Omental fat pad (tissue), 4 donors: ENCODE measurements at places on chromosomes 13 and 19.

- no peak for DNase-seq
Measured at GRCh38 chr13:62510906-62511655, 1095.4 kb upstream of the PCDH20 start.

- no peak for DNase-seq
Measured at GRCh38 chr19:16024266-16025107, 51.8 kb upstream of the TPM4 start.

GRCh38 chr13:90246687-90247345, 1100.7 kb upstream of the MIR17HG start:
- no peak for DNase-seq

DNA sequence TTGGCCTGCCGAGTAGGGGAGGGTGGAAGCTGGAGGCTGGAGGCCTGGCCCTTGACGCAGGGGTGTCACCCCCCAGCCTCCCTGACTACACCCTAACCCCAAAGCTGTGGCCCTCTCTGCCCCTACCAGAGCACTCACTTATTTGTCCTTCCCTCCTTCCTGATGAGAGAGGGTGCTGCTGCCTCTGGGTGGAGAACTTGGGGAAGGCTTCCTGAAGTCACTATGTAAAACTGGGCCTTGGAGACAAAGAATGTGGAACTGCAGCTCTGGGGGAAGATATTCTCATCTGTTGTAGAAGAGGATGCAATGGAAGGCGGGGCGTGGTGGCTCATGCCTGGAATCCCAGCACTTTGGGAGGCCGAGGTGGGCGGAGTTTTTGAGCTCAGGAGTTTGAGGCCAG, 485.2 kb downstream of the ZNF536 start:
- no peak for DNase-seq

DNA sequence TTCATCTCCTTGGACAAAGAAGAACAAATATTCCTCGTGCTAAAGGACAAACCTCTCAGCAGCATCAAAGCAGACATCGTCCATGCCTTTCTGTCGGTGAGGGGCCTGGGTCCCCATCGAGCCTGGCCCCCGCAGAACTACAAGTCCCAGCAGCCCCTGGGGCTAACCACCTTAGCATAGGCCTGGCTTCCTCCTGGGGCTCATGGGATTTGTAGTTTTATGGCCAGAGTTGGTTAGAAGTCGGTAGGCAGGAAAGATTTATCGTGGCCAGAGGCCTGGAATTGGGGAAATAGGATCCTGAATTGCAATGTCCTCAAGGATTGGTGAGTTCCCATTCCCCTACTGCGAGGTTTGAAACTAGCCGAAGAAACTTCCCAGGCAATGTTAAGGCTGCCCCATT, 19.6 kb downstream of the TMEM150B start:
- no peak for DNase-seq

DNA sequence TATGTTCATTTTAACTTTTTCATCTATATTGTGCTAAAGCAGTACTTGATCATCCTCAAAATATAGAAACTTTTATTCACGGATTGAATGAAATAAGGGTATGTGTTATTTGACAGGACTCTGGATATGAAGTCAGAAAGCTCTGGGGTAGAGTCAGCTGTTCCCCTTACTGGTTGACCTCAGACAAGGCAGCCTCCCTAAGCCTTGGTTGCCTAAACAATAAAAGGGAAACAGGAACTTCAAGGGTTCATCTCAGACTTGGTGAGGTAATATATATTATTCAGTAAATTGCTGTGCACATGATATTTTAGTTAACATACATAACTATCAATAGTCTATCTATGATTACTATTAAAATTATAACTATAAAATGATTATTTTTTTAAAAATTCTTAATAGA, 13.6 kb downstream of the POLR1D start:
- DNase-seq: no peak

DNA sequence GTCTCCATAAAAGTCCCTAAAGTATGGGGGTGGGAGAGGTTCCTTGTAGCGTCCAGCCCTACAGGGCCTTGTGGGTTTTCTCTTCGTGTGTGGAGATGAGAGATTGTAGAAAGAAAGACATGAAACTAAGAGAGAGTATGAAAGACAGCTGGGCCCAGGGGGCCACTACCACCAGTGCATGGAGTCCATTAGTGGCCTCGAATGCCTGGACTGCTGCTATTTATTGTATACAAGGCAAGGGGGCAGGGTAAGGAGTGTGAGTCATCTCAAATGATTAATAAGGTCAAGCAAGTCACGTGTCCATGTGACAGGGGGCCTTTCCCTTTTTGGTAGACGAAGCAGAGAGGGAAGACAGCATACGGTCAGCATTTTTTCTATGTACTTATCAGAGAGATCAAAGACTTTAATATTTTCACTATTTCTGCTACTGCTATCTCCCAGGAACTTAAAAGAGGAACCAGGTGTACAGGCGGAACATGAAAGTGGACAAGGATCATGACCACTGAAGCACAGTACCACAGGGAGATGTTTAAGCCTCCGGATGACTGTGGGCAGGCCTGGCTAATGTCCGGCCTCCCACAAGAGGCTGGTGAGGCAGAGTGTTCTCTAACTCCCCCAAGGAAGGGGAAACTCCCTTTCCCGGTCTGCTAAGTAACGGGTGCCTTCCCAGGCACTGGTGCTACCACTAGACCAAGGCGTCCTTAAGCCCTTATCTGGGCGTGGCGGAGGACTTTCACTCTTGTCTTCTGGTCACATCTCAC, 25.5 kb downstream of the FGF21 start:
- DNase-seq: peak; percentile 42

- no peak for DNase-seq
Measured at GRCh38 chr13:60753641-60754040, 356.6 kb downstream of the TDRD3 start.

GRCh38 chr13:105804561-105805190, 730.8 kb downstream of the EFNB2 start:
- DNase-seq: no peak

DNA sequence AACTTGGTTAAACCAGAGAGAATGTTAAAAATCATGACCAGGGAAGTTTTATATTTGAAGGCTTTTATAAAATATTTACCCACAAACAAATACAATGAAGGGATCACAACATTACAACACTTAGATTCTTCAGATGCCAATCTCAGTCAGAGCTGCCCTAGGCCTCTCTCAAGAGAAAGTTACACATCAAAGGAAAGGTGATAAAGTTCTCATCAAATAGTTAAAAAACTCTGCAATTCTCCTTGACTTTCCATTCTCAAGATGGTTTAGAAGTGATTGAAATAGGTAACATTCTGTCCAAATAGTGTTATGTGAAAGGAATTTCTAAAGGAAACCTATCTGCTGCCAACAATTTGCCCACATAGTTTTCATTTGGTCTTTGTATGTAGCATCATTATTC, 1115.2 kb upstream of the MIR17HG start:
- DNase-seq: no peak

DNA sequence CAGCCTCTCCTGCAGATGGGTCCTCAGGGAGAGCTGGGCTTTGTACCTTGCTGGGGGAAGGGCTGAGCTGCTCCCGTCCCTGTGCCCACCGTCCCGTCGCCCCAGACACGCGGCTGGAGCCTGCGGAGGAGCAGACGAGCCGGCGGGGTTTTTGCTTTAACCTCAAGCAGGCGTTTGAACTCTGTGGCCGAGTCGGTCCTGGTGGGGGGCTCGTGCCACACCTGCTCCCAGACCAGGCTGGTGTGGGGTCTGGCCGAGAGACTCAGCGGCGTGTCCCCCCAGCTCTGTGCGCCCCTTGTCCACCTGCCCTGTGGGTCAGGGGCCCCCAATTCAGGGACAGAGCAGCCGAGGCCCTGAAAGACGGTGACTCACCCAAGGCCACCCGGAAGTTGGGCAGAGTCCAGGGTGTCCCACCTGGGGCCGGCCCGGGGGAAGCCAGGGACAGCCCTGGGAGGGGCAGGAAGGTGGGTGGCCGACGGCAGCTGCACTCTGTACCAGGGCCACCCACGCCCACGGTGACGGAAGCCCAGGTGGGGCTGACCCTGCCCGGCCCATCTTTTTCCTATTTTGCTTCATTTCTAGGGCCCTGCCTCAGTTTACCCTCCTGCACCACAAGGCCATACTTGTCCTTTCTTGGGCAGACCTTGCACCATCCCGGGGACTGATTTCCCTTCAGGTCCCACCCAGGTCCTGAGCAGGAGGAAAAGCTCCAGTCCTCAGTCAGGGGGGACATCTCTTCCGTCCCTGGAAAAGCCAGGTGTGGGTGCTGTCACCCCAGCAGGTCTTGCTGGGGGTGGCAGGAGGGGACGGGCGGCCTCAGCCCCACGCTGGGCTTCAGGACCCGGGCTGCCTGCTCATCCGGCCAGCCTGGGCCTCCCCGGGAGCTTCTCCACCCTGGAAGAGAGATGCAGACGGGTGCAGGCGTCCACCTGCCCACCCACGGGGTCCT, 5.3 kb downstream of the EFNA2 start:
- no peak for DNase-seq

DNA sequence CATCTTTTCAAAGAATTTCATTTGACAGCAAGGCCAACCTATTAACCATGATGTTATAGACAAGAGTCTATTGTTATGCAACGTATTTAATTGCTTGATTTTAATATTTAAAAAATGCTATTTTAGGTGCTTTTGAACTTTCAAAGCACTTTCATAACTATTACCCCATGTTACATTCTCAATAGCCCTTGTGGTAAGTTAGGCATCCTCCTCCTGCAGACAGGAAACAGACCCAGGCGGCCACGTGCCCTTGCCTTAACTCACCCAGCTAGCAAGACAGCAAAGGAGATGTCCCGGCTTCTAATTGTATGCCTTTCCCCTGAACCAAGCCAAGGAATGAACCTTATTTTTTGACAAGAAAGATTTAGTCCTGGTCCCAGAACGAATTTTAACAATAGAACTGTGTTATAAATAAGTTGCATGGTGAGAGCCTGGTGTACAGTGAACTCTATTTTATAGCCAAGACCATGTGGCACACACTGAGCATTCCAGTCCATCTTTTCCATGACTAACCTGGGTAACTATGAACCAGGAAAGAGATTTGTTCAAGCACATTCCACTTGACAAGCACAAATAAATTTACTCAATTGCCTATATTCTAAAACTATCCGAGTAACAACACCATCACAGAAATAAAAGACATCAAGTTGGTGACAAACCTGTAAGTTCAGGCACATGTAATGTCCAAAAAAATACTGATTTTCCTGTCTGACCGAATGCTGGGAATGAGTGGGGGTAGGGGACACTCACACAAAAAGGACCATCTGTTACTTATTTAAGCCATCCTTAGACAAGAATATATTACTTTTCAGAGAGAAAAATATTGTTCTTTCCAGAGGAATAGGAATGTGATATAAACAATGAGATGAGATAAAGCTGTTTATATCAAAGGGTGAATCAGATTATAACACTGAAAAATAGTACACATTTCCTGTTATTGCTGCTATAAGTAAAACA, 163.0 kb downstream of the EFNB2 start:
- DNase-seq: no peak

DNA sequence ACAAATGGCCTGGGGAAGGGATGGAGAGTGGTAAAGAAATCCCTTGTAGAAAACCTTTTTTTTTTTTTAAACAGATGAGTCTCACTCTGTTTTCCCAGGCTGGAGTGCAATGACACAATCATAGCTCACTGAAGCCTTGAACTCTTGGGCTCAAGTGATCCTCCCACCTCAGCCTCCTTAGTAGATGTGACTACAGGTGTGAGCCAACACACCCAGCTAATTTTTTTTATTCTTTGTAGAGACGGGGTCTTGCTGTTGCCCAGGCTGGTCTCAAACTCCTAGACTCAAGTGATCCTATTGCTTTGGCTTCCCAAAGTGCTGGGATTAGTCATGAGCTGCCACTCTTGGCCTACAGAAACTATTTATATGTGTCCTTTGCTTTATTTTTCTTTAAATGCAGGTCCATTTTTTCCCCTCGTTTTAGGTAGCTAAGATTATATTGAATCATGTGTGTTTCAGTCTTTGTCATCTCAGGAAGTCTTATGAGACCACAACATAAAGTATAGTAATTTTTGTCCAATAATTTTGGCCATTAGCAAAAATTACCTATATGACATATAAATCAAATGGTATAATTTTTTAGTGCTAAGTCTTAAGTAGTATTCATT, 10.5 kb downstream of the LPAR6 start:
- DNase-seq: no peak

DNA sequence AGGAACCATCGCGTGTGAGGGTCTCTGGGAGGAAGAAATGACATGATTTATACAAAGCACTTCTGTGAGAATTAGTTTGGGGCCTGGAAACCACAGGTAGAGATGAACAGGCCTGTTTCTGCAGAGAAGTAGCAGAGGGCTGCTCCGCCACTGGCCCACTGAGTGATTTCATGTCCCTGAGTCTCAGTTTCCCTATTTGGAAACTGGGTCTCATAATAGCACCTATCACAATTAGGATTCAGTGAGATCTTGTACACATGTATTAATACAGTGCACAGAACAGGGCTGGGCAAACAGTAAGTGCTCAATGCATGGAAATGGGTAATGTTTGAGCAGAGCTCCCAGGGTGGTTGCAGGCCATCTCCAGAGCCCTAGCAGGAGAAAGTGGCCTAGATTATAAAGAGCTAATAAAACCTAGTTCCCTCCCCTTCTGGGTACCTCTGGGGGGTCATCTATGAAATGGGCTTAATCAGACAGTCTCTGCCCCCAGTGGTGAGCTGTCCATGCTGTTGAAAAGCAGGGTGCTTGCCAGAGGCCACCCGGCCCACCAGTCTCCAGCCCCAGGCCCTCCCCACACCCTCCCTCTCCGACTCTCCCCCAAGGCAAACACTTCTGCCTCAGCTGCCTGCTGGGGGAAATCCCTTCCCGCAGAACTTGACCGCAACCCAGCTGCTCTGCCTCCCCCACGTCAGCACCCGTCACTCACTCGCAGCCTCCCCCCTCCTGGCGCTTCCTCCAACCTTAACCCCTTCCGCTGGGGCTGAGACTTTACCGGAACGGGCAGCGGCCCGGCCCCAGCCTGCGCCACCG, 4.5 kb downstream of the BCL3 start:
- DNase-seq: peak; percentile 72

DNA sequence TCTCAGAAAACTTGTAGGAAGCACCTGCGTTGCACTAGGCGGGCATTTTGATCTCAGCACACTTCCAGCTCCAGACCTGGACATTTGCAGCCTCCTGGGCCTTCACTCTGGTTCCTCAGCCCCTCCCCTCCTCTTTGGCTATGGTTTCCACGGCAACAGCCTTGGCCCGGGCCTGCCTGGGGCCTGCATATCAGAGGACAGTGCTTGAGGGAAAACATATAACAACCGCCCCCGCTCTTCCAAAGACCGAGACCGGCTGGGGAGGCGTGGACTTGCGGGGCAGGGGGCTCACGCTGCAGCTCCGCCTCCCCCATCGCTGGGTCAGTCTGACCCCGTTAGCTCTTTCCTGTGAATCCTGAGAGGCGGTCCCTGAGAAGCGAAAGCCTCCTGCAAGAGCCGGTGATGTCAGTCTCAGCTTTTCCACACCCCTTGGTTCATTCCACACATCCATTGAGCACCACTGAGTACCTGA, 125.7 kb upstream of the PEG3 start:
- no peak for DNase-seq

- no peak for DNase-seq
Measured at GRCh38 chr19:13079542-13079986, 23.1 kb downstream of the LYL1 start.

DNA sequence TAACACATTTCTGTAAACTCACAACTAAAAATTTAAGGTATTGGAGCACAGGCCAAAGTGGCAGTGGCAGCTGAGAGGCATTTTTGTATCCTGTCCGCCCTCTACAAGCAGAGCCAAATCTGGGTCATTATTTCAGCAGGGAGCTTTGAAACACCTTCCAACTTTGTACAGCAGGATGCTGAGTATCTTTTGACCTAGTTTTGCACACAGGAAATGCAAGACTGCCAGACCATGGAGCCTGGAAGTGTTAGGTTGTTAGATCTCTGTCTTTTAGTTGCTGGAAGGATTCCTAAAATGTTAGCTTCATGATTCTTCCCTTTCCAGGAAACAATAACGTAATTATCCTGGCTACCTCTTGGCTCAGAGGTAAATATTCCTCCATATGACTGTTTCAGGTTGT, 148.6 kb upstream of the ATXN8OS start:
- DNase-seq: no peak
